ENCODE measurements at places on chromosomes 16 and 17. TPM values are rescaled to one million over a fixed set of nuclear protein-coding genes. Genes with fewer than 3 reads are reported as not detected.

Gene BEAN1
- not detected for total RNA-seq

Gene CYGB
- 1.3 TPM for total RNA-seq

Gene ADAMTS18
- total RNA-seq = not detected

Gene CEP295NL
- 0.72 TPM for total RNA-seq

Gene PLCD3
- 5.6 TPM for total RNA-seq

Gene FAM171A2
- 3.2 TPM for total RNA-seq

Gene ANKRD40CL
- total RNA-seq = not detected

Gene KRTAP16-1
- total RNA-seq = not detected

Gene EFCAB3
- total RNA-seq = not detected

Gene GRAPL
- not detected for total RNA-seq

Measured in IMR-90 (cell line).